AG09319 (cell line): ENCODE measurements at places on chromosomes 2 and 18.

DNA sequence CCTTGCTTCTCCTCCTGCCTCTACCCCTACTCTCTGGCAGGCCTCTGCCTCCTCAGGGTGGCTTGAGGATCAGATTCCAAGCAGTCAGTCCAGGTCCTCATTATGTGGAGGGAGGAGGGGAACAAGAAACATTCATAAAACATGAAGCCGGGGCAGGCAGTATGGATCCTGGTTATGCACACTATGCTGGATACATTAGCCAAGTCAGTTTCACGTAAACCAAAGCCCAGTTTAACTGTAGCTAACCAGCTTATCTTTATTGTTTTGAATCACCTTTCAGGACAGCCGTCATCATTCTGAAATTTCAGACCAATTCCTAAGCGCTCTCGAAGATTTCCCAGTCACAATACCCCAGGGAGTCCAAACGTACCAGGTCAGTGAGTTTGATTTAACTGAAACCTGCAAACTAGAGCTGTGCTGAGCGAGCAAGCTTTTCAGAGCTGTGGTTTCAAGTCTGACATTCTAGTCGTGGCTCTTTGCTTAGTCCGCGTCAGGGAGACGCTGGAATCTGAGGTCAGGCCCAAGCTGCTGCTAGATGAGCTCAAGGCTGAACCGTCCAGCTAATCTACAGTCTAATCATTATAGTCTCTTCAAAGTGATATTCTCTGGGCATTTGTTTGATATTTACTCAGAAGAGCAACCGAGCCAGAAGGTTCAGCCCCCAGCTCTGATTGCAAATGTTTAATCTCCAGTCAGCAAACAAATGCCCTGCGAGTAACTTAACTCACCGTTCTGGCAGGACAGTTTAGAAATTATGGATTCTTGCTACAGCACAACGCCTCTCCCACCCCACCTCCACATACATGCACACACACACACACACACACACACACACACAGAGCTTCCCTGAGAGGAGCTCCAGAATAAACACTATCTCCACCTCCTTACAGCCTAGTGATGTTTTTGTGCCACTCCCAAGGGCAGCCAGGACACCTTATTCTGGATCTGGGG is 63.8 kb upstream of the BZW1 start:
- peak; percentile 71 for DNase-seq

GRCh38 chr2:11019614-11020013 is 107.9 kb downstream of the KCNF1 start:
- DNase-seq = no peak

DNA sequence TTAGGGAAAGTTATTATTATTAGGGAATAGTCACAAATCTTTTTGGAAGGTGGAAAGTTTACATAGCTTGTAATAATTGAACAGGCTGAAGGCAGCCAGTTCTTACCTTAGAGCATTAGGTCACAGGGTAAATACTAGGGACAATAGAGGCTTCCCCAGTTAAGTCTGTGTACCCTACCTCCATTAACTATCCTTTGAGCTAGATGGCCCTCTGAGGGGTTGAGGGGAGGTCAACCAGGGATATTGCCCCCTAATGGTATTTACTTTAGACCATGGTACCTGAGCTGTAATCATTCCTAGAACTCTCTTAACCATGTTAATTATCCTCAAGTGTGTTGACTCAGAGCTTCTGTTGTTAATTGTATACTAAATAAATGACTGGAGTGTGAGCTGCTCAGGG is 120.5 kb upstream of the SCN7A start:
- no peak for DNase-seq

DNA sequence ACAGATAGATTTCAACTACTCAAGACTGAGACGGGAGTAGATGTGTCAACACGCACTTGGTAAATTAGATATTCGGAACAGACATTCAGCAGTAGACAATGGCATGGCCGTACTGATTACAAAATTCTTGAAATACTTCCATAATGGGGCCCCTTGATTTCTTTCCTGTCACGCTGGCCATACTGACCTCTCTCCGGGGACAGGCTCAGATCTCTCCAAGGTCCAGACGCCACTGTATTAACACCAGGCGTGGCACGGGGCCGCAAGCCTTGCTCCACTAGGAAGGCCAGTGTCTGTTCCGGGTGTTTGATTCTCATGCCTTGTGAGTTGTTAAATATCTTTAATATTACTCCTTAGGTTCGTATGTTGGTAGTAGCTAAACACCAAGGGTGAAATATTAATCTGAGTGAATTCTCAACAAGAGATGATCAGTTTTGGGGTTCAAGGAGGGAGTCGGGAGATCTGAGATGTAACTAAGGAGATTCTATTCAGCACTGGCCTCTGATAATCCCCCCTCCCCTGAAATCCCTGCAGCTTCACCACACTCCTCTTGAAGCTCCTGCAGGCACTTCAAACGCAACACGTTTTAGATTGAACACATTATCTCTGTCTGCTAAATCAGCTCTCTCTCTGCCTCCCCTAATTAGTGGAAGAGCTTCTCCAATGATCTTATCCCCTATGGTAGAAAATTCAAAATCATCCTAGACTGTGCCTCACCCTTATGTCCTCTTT is 2.2 kb upstream of the EHD3 start:
- no peak for DNase-seq

DNA sequence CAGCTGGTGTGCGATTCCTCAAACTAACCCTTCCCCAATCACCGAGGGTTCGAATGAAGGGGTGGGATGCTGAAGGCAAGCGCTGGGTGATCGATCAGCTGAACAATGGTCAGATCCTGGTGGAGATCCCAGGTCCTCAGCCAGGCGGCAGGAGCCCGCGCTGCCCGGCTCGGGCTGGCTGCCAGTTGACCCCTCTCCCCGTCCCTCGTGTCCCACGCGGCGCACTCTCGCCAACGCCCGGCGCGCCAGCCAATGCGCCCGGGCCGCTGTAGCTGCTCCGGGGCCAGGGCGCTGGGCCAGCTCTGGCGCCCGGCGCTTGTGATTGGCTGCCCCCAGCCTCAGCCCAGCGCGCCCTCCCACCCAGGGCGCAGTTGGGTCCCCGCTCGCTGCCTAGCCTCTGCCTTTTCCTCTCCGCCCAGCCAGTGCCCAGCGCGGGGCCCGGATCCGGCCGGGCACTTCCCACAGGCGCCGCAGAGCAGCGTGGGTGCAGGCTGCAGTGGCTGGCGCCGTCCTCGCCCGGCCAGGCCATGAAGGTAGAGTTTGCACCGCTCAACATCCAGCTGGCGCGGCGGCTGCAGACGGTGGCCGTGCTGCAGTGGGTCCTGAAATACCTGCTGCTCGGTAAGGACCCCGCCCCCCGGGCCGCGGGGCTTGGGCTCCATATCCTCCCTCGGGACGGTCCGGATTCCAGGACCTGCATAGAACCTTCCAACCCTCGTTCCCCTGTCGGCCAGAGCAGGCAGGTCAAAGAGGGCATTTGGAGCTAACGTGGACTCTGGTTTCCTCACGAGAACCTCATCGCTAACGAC is at the start of gene MOGAT1:
Gene MOGAT1, plus strand, starts transcription at position 400 of the 809 bp plus-strand sequence. Its CDS starts 128 bp downstream, at position 528.
- no peak for DNase-seq

GRCh38 chr2:142094233-142094632 is 36.6 kb downstream of the LRP1B start:
- DNase-seq = no peak

- no peak for DNase-seq
Observed at GRCh38 chr18:35478520-35479435, 19.0 kb downstream of the INO80C start.

DNA sequence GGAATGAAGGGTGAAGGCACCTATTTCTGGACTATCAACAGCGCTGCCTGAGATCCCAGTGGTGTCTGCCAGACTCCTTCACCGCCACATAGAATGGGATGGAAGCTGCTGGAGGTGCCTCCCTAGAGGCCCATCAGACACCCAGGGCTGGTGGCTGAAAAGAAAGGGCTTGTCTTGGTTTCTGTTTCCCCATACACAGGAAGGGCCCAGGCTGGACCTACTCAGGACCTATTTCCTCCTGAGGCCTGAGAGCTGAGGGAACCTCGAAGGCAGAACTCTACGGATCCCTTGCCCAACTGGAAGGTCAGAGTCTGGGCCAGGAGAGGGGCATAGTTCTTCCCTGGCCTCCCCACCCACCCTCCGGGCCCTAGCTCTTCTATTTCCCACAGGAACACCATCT is 2.9 kb upstream of the CLEC4F start:
- no peak for DNase-seq

GRCh38 chr2:218229851-218230250 is 12.9 kb downstream of the ARPC2 start:
- no peak for DNase-seq

GRCh38 chr2:37325625-37326071 is 1.0 kb upstream of the PRKD3 start:
- DNase-seq = no peak
